ENCODE measurements at places on chromosomes 5 and 9.

- no peak for DNase-seq
Observed at GRCh38 chr5:157930710-157931109, 71.8 kb upstream of the CLINT1 start.

- no peak for DNase-seq
Observed at GRCh38 chr5:3612591-3613042, 17.0 kb downstream of the IRX1 start.

GRCh38 chr9:116658265-116658664 is 28.8 kb upstream of the TRIM32 start:
- no peak for DNase-seq

DNA sequence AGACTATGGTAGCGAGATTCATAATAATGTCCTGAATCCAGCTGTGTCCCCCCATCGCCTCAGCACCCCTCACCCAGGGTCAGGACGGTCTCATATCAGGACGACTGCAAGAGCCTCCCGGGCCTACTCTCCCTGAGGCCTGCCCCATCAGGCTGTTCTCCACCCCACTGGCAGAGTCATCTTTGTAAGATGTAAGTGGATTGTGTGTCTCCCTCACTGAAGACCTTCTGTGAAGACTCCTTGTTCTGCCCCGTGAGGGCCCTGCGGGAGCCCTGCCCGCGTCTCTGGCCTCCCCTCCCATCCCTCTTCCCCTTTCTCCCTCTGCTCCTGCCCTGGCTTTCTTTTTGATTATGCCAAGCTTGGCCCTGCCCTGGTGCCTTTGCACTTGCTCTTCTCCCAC is 43.9 kb upstream of the SAP30L start:
- DNase-seq, result no peak

DNA sequence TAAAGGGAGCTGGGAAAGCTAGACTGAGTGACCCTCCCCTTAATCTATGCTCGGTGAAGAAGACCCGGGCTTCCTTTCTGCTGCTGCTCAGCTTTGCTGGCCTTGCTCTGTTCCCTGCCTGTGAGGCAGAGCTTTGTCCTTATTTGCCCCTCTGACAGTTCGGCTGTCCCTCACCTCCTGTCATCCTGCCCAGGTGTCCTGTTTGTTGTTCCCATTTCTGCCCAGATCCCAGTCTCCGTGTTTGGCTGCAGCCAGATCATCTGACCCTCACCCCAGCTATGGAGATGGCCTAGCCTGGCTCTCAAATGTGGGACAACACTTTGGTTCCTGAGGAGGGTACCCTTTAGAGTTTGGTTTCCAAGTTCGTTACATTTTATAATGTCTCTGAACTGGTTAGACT is 20.2 kb downstream of the OTULIN start:
- no peak for DNase-seq

All from EH (cell line).